Naive B cell (primary cell): ENCODE measurements at places on chromosomes 1 and 21. TPM values are rescaled to one million over a fixed set of nuclear protein-coding genes. Genes with fewer than 3 reads are reported as not detected.

GRCh38 chr21:42187976-42188653, 30.8 kb upstream of the ABCG1 start:
- no peaks in the 10 kb centered on the region for H3K27me3 ChIP-seq
- H3K4me1 ChIP-seq = peaks cover 63% of the 10 kb centered on the region
- no peaks in the 10 kb centered on the region for H3K36me3 ChIP-seq
- peak overlapping the region; percentile 30 for H3K27ac ChIP-seq

DNA sequence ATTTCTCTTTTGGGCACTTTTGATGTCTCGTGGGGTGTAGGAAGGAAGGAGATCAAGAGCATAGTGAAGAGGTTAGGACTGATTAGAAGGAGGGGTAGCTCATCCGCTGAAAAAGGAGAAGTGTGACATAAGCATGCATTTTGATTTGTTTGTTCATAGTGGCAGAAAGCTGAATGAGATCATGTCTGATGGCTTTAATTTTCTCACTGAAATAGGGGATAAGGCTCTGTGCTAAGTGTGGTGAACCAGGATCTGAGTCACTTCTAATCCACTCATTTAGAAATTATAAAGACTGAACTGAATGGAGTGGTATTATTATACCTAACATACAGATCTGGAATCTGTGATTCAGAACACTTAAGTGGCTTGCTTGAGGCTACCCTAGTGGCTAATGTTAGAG, 344.5 kb downstream of the PDE4B start:
- DNase-seq = peak; percentile 2
- H3K36me3 ChIP-seq = no peaks in the 10 kb centered on the region
- H3K27ac ChIP-seq = no peak overlapping the region

- peaks cover 6% of the 10 kb centered on the region for H3K36me3 ChIP-seq
- H3K27me3 ChIP-seq = no peaks in the 10 kb centered on the region
- H3K4me1 ChIP-seq = peaks cover 5% of the 10 kb centered on the region
- H3K4me3 ChIP-seq = no peak overlapping the region
- H3K27ac ChIP-seq = no peak overlapping the region
- DNase-seq = no peak
Observed at GRCh38 chr1:171566467-171566866, 55.6 kb upstream of the MYOCOS start.

DNA sequence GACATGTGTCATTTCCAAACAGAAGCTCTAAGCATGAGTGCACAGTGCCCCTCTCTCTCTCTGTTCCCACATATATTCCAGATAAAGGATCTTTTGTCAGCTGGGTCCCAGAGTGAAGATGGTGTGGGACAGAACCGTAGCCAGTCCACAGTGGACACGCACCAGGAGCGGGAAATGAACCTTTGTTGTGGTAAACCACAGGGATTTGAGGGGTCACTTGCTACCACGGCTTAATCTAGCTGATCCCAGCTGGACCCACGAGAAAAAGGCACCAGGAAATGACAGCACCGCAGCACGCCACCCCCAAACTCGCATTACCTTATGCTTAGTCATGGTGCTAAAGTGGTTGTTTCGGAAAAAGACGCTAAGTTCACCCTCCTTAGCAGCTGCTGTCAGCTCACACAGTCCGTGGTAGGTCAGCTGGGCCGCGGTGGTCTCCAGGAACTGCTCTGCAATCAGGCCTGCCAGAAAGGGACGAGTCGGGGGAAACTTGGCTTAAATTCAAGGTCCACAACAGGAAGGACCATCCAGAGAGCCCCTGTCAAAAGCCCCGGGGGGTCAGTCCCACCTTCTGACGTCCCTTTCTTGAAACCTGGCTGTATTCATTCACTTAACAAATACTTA, 7.5 kb downstream of the MINDY1 start:
- no peak overlapping the region for H3K27ac ChIP-seq
- peaks cover 4% of the 10 kb centered on the region for H3K36me3 ChIP-seq
- no peaks in the 10 kb centered on the region for H3K27me3 ChIP-seq
- no peak for DNase-seq

- H3K27me3 ChIP-seq = no peaks in the 10 kb centered on the region
- H3K4me3 ChIP-seq = no peak overlapping the region
- no peaks in the 10 kb centered on the region for H3K36me3 ChIP-seq
- no peak for DNase-seq
Observed at GRCh38 chr1:61569303-61569621, 155.7 kb downstream of the TM2D1 start.

GRCh38 chr1:89632657-89633247, at the start of gene LRRC8C:
Gene LRRC8C (plus strand): TSS chr1:89633120. CDS start chr1:89686474, 53,354 bp downstream.
- H3K4me3 ChIP-seq = peak within 1 kb of the TSS; percentile 97
- DNase-seq = peak; percentile 90
- H3K4me1 ChIP-seq = peaks cover 24% of the 10 kb centered on the region

- peaks cover 10% of the 10 kb centered on the region for H3K4me1 ChIP-seq
- peaks cover 8% of the 10 kb centered on the region for H3K27me3 ChIP-seq
- H3K4me3 ChIP-seq = peak overlapping the region; percentile 83
- no peak for DNase-seq
- no peaks in the 10 kb centered on the region for H3K36me3 ChIP-seq
Observed at GRCh38 chr1:226309398-226310244, 657 bp upstream of the LIN9 start.

DNA sequence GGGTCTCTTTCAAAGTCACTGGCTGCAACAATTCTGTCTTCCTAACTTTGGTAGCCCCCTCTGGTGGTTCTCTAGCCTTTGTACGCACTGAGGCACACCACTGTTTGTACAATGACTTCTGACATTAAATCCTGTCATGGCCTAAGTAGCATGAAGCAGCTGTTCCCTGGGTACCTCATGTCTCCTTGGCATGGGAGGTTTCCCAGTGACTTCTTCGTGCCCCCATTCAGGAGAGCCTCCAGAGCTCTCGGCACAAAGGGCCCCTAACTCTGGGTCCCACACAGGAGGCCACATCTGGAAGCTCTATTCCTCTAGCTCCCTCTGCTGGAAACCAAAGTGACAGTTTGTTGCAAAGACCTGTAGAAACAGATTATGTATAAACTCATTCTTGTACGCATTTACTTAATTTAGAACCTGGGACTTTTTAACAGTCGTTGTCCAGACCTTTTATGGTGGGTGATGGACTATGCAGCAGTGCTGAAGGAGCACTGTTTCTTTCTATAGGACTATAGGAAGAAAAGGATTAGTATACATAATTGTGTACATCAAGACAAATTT, 13.4 kb downstream of the SWT1 start:
- no peaks in the 10 kb centered on the region for H3K27me3 ChIP-seq
- peak; percentile 62 for DNase-seq
- H3K27ac ChIP-seq = peak overlapping the region; percentile 75

GRCh38 chr21:45279446-45280177, 8.1 kb downstream of the POFUT2 start:
- no peak overlapping the region for H3K4me3 ChIP-seq
- peaks cover 11% of the 10 kb centered on the region for H3K36me3 ChIP-seq
- H3K27me3 ChIP-seq = no peaks in the 10 kb centered on the region
- no peak overlapping the region for H3K27ac ChIP-seq
- H3K4me1 ChIP-seq = no peaks in the 10 kb centered on the region

DNA sequence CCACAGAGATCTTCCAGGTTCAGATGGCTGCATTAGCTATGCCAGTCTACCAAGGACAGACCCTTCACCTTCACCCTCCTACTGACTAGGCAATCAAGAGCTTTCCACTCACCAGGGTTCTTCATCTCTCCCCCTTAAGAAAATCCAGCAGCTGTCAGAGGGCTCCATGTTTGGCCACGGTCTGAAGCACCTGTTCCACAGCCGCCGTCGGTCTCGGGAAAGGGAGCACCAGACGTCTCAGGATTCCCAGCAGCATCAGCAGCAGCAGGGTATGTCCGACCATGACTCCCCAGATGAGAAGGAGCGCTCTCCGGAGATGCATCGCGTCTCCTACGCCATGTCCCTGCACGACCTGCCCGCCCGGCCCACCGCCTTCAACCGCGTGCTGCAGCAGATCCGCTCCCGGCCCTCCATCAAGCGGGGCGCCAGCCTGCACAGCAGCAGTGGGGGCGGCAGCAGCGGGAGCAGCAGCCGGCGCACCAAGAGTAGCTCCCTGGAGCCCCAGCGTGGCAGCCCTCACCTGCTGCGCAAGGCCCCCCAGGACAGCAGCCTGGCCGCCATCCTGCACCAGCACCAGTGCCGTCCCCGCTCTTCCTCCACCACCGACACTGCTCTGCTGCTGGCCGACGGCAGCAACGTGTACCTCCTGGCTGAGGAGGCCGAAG, 13.8 kb downstream of the TMCC2 start:
- no peak for DNase-seq
- no peak overlapping the region for H3K27ac ChIP-seq
- peaks cover 4% of the 10 kb centered on the region for H3K4me1 ChIP-seq
- H3K36me3 ChIP-seq = no peaks in the 10 kb centered on the region

- peaks cover 8% of the 10 kb centered on the region for H3K27me3 ChIP-seq
- H3K36me3 ChIP-seq = no peaks in the 10 kb centered on the region
- no peak overlapping the region for H3K4me3 ChIP-seq
- H3K4me1 ChIP-seq = no peaks in the 10 kb centered on the region
- H3K27ac ChIP-seq = no peak overlapping the region
Observed at GRCh38 chr1:176494436-176494835, 31.5 kb downstream of the PAPPA2 start.

- H3K27ac ChIP-seq = no peak overlapping the region
- no peak for DNase-seq
- no peak overlapping the region for H3K4me3 ChIP-seq
Observed at GRCh38 chr1:52306227-52307006, 59.6 kb downstream of the CC2D1B start.

GRCh38 chr1:204188959-204189639, 7.2 kb downstream of the KISS1 start:
- peaks cover 52% of the 10 kb centered on the region for H3K27me3 ChIP-seq
- DNase-seq = no peak
- no peak overlapping the region for H3K27ac ChIP-seq
- H3K4me1 ChIP-seq = peaks cover 6% of the 10 kb centered on the region
- no peaks in the 10 kb centered on the region for H3K36me3 ChIP-seq

GRCh38 chr1:243411472-243411871, 155.6 kb downstream of the SDCCAG8 start:
- H3K4me1 ChIP-seq = peaks cover 18% of the 10 kb centered on the region
- DNase-seq = no peak
- H3K4me3 ChIP-seq = no peak overlapping the region
- H3K27ac ChIP-seq = no peak overlapping the region

Gene LMOD1
- polyA plus RNA-seq = not detected

Gene HSPA6
- 0.13 TPM for polyA plus RNA-seq

Gene CRYBG2
- 0.53 TPM for polyA plus RNA-seq

Gene CASQ1
- polyA plus RNA-seq = not detected

Gene FAM78B
- polyA plus RNA-seq = not detected

Gene GPR161
- 0.21 TPM for polyA plus RNA-seq
